DMS53 (cell line): ENCODE measurements at places on chromosomes 2 and 18.
A peak's percentile ranks its signal among the peaks of the same experiment; 100 is the strongest.

- DNase-seq, result peak; percentile 62
These were observed 365.0 kb upstream of the TFPI start for GRCh38 chr2:187918996-187919821.

DNA sequence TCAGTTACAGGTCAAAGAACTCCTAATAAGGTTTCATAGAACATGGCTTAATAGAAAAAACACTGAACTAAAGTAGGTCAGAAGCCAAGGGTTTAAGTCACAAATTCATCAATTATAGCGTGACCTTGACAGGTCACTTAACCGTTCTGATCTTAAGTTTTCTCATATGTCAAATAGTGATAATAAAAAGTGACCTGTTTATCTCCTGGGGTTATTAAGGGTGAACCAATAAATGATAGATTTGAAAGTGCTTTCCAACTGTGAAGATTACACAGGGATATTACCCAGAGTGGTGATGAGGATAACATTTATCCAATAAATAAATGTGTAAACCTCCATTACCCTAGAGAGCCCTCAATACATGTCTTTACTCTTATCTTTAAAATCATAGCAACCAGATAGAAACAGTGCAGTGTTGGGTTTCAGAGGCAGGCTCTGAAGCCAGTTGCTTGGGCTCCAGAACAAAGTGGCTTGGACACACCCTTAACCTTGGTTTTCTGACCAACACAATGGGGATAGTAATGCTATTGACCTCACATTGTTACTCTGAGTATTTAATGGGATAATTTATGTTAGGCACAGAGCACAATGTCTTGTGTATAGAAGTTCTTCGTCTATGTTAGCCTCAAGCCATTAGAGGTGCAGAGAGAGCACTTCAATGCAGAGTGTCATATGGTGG, 48.6 kb downstream of the KLHL14 start:
- no peak for DNase-seq

GRCh38 chr18:23498117-23498516, 5.2 kb upstream of the RMC1 start:
- no peak for DNase-seq

GRCh38 chr18:7084080-7085065, 33.2 kb downstream of the LAMA1 start:
- peak; percentile 71 for DNase-seq

DNA sequence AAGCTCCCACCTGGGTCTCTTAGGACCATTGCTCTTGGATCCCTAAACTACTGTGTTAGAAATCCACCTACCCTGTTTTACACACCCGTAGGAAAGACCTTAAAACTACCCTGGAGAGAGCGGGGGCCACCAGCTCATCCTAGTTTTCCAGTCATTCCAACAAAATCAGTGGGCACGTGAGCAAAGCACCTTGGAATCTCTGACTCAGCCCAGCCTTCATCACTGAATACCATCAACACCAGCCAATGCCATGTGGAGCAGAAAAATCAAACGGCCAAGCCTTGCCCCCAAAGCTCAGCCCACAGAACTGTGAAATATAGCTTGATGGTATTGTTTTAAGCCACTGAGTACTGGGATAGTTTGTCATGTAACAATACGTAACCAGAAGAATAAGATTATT, 449.7 kb upstream of the CHAC2 start:
- no peak for DNase-seq

DNA sequence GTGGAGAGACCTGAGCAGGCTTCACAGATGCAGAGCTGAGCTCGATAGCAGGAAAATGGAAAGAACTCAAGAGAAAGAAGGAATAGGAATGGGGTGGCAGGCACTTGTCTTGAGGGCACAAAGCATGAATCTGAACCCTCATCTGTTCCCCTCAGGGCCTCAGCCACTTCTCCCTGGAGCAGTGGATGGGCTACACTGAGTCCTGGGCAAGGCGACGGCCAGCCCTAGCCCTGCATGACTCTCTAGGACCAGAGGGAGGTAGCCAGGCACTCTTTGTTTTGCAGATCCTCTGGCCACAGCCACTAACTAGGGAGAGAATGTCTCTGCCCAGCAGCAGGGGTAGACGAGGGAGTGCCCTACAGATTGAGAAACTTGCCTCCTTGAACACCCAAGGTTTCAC, 3.4 kb upstream of the TEX51 start:
- DNase-seq, result no peak

DNA sequence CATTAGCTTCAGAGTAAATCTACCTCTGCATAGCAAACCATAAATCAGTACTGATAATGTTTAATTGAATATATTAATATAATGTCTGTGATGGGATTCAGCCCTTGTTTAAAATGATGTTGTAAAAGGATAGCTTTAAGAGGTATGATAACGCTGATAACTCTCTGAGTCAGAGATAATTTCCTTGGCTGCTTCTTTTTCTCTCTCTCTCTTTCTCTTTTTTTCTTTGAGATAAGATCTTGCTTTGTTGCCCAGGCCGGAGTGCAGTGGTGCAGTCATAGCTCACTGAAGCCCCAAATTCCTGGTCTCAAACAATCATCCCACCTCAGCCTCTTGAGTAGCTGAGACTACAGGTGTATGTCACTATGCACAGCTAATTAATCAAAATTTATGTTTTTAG, 35.7 kb downstream of the CDH7 start:
- no peak for DNase-seq

- peak; percentile 47 for DNase-seq
These were observed 493 bp downstream of the FN1 start for GRCh38 chr2:215435280-215435869.

DNA sequence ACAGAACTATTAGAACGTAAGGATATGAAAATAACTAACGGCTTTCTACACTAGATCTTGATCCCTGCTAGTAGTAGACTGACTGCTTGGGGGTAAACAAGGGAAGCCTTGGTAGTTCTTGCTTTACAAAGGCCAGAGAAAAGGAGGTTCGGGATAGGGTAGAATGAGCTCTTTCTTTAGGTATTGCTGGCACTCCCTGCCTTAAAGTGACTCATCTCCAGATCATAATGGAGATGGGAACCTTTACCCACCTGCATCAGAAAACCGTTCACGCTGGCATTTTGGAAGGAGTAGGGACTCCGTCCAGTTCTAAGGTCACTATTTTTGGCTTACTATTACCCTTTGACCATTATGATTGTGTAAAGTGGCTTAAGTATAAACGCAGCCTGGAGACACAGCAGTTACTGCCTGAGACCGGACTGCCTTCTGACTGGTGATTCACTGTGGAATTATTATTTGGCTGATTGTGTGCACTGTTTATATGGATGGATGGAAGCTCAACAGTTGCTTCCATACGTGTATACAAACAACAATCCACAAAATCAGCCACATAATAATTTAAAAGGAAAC, 482.5 kb downstream of the STK39 start:
- DNase-seq, result no peak

GRCh38 chr2:207285473-207285815, 119.7 kb upstream of the KLF7 start:
- no peak for DNase-seq

DNA sequence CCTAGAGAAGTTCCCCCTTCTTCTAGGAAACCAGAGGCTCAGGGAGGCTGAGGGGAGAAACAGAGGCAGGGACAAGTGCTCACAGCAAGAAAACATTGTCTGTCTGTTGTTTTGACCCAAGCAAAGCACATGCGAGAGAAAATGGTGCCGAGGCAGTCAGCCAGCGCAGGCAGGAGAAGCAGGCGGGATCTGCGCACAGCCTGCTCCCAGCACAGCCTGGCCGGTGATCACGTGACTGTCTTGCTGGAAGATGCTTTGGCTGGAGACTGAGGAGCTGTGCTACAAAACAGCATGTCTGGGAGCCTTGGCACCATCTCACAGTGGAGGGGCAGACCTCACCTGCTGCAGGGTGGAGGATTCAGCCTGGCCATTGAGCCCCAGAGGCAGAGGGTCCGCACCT, 93.7 kb upstream of the MYCN start:
- no peak for DNase-seq

DNA sequence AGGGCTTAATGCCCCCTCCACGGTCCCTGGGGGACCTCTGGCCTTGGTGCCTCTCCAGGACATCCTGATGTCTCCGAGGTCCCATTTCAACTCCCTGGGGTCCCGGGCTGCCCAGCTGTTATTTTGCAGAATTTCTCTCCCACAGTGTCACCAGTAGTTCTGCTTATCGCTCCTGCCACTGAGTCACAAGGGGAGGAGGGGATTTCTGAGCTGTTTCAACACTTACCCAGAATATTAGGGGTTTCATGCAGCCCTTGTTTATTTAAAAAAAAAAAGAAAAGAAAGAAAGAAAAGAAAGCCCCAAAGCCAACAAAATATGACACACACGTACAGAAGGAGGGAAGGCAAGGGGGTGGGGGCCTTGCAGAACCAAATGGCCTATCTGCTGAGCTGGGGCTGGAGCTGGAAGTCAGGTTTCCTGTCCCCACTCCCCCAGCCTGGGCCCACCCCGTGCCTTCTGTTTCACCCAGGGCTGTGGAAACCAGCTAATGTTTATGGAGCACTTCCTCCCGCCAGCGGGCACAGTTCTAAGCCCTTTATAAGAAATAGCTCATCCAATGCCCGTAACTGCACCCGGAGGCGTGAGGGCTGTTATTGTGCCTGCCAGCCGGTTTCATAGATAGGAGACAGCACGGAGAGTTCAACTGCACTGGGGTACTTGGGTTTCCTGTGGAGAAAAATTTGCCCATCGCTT, 8.4 kb upstream of the ARID5A start:
- DNase-seq, result no peak

- no peak for DNase-seq
These were observed 70.5 kb downstream of the PSMG2 start for GRCh38 chr18:12773369-12773768.

GRCh38 chr2:9234680-9235146, 28.1 kb downstream of the ASAP2 start:
- peak; percentile 61 for DNase-seq

DNA sequence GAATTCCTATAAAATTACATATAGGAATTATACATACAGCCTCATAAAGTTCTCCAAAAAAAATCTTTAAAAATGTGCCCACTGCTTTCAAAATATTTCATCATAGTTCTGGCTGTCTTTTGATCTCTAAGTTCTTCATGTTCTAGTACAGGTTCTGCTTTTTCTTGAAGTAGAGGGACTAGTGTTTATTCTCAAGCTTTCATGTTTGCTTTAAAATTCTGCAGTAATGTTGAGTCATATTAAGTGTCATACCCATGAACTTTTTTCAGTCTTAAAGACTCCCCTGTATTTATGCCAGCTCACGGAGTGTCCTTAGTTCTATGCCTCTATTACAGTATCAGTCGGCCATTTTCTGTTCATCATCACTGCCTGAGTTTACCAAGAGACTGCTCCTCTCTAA, 54.8 kb upstream of the CCDC141 start:
- peak; percentile 31 for DNase-seq

DNA sequence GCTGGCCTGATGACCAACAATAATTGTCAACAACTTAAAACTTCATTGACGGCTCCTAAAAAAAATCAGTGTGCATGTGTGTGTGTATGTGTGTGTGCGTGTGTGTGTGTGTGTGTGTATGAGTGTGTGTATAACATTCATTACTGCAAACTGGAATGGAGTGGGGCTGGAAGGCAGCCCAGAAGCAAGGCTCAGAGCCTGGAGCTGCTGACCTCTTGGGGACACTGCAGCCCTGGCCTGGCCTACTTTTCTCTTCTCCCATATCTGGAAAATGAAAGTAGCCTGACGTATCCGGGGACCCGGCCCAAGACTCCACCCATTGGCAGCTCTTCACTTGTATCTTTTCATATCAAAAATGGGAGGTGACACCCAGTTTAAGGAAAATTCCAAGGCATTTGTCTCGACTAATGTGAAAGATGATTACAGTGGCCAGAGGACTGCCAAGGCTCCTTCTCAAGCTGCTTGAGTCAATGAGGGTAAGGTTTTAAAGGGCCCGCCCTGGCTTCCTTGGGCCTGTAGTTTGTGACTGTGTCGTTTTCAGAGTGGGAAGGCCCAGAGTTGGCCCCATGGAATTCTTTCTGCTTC, 72.4 kb upstream of the IL1R1 start:
- no peak for DNase-seq

DNA sequence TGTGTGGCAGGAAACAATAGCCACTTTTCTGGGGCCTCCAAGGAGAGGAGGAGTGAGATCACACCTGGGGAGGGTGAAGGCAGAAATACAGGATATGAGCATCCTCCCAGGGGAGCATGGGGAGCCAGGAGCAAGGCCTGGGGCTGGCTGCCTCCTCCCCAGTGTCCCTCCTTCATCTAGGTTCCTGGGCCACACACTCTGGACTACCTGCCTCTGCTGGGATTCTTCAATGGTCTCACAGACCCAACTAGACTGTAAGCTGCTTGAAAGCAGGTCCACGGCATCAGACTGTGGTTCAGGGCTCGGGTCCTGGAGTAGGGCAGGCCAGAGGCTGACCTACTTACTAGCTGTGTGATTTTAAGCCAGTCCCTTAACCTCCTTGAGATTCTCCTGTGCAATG, 94.0 kb downstream of the MCFD2 start:
- no peak for DNase-seq

DNA sequence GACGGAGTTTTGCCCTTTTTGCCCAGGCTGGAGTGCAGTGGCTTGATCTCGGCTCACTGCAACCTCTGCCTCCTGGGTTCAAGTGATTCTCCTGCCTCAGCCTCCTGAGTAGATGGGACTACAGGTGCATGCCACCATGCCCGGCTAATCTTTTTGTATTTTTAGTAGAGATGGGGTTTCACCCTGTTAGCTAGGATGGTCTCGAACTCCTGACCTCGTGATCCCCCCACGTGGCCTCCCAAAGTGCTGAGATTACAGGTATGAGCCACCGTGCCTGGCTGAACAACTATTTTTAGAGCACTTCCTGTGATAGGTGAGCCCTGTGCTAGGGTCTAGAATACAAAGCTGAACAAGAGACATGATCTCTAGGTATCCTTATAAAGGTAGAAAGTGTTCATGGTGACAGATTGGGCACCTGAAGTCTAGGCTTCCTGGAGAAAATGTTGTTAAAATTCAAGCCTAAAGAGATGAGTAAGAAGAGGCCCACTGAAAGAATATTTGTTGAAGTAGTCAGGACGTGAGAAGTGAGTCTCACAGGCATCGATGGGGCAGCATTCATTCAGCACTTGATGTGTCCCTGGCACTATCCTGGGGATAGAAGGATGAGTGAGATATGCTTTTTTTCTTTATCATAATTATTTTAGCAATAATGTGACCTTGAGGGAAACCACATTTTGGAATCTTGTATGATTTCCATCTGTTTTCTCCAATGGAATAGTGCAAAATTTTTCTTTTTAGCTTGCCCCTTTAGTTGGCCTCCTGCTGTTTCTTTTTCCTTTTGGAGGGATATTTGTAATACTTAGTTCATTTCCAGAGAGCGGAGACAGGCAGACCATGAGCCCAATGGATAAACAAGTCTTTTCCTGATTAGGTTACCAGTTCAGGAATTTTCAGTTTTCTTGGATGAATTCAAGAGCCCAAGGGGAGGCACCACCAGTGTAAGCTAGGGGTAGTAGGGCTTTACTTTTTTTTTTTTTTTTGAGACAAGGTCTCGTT, 5.1 kb downstream of the ZNF236 start:
- DNase-seq, result no peak

- no peak for DNase-seq
These were observed 37.6 kb downstream of the NXPH2 start for GRCh38 chr2:138742441-138743057.

GRCh38 chr2:121532347-121532766, 1.7 kb downstream of the RNU4ATAC start:
- peak; percentile 73 for DNase-seq
